Fibroblast of gingiva (primary cell): ENCODE measurements at places on chromosomes 4 and X.

- no peak for DNase-seq
Measured at GRCh38 chr4:2368746-2369437, 49.6 kb downstream of the ZFYVE28 start.

GRCh38 chr4:23769406-23769805, 120.4 kb downstream of the PPARGC1A start:
- DNase-seq: peak; percentile 8

- DNase-seq: peak; percentile 43
Measured at GRCh38 chrX:153726286-153727122, 1.8 kb downstream of the ABCD1 start.

DNA sequence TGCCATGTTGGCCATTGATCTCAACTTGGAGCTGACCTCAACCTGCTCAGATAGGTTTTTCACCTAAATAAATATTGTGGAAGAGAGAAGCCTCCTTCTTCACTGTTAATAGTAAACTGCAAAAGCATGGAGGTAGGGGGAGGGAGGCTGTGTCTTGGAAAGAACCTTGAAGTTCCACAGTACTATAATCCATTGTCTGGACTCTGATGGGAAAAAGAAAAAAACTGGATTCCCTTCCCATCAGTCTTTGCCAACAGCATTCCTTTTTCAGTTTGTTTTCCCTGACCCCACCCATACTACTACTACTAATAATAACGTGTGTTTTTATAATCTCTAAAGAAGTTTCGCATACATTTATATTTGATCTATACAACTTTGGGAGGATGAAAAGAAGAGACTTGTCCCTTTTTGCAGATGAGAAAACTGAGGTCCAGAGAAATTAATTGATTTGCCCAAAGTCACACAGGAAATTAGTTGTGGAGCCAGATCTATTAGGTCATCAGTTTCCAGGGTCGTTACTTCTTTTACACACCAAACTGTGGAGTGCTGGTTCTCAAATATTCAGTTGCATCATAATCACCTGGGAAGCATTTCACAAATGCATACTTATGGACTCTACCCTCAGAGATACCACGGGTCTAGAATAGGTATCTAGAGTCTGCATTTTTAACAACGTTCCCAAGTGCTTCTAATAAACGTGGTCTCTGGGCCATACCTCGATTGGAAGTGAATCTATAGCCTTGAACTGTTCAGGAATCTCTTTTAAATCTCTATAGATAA, 59.1 kb downstream of the LUZP4 start:
- DNase-seq: no peak

GRCh38 chrX:74449322-74449936, 28.1 kb downstream of the SLC16A2 start:
- DNase-seq: no peak

- peak; percentile 54 for DNase-seq
Measured at GRCh38 chr4:100312615-100313350, 122.5 kb upstream of the DDIT4L start.

GRCh38 chr4:73415807-73416238, 11.7 kb downstream of the ALB start:
- DNase-seq: peak; percentile 25

- no peak for DNase-seq
Measured at GRCh38 chr4:1491328-1492141, 85.3 kb upstream of the NKX1-1 start.

- DNase-seq: no peak
Measured at GRCh38 chrX:110414273-110414672, 55.6 kb downstream of the RTL9 start.

- DNase-seq: no peak
Measured at GRCh38 chr4:1874201-1874600, 3.0 kb downstream of the NSD2 start.

- peak; percentile 90 for DNase-seq
Measured at GRCh38 chr4:176587920-176588319, 204.8 kb downstream of the VEGFC start.

GRCh38 chrX:53356186-53356585, 66.3 kb downstream of the SMC1A start:
- DNase-seq: no peak

DNA sequence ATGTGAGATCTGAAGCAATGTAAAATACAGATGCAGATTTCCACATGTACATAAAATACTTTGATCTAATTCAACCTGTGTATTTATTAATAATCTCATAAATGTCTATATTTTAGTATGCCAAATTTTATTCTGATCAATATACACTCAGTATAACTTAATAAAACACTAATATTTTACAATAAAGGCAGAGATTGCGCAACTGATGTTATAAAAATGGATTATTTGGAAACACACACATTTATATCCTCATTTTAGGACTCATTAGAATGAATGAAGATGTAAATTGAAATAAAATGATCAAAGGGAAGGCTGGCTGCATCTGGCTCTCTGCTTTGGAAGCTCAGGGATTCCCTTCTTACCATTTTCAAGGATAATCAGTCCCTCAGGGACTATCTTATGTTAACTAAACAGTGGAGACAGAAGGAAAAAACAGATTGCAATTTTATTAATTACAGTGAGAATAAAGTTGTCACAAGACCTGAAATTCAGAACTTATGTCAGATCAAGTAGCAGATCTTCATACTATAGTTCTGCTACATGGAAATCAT, 900.9 kb upstream of the EPHA5 start:
- DNase-seq: no peak

GRCh38 chrX:33190016-33190415, 21.3 kb downstream of the DMD start:
- no peak for DNase-seq

DNA sequence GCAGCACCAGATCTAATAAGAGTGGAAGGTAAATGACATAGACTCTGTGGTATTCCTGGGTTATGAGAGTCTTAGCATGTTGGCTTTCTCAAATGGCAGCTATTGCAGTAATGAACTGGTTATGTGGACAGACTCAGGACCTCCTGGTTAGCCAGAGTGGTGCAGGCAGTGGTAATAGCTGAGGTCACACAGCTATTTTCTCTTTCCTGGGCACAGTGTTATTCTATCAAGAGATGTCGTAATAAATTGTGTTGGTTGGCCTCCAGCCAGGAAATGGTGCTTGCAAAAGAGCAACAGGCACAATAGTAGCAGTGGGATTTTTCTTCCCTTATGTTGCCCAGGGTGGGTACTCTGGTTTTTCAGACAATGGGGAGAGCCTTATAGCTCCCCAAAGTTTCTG, 279.2 kb upstream of the FGF16 start:
- DNase-seq: no peak

DNA sequence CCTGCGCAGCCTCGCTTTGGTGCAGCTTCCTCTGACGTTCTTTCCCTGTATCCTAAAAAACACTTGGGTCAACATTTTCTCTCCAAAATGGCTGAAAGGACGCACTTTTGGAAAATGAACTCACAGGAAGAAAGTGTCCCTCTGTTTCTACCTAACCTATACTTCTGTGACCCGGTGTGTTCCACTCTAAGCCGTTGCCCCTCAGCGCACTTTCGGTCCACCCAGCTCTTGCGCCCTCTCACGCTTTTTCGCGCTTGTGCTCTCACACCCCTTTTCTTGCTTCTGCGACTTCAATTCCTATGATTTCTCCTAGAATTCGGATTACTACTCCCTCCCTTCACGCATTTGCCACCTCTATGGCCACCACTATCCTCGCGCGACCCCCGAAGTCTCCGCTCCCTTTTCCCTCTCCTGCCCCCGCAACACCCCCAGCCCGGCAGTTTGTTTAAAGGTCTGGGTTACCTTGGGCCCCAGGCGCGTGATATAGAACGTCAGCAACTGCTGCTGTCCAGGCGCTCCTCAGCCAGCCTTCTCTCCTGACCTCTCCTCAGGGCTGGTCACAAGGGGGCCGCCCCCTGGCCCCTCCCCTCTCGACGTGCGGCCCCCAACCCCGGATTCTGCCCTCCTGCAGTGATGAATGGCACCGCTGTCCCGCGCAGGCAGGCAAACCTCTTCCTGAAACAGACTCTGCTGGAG, at the start of gene USP51:
USP51 (minus strand) TSS at position 535 of the 696 bp plus-strand sequence. CDS start 909 bp downstream, outside the sequence.
- DNase-seq: peak; percentile 32

DNA sequence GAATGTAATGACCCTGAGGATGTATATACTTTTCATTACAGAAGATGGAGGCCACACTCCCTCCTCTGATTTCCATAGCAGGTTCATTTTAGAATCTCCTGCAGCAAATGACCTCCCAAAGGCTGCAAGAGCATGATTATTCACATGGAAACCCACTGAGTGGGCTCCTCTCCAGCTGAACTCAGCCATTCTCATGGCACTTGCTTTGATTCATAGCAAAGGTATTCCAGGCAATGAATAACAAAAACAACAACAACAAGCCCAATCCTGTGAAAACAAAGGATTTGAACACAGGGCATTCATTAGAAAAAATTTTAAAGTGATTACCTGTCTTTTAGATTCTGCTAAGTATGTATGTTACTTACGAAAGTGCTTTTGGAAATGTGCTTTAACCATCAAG, 894.0 kb upstream of the FRG1 start:
- no peak for DNase-seq

- DNase-seq: peak; percentile 60
Measured at GRCh38 chr4:8439168-8439567, 1.4 kb downstream of the ACOX3 start.

DNA sequence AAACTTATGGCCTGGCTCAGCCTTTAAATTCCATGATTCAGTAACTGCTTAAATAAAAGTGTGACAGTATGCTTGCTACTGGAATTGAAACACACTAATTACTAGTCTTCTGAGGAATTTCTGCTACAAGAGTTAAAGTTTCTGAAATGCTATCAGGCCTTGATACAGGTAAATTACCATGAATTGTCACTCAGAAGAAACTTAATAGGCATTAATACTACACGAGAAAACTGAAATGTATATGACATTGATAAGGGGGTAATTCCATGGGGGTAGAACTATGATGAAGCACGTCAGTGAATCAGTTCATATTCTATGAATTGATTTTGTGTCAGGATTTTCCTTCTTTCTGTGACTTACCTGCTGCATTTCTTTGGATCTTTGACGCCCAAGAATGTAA, 3.0 kb upstream of the NPY1R start:
- DNase-seq: no peak

- DNase-seq: no peak
Measured at GRCh38 chrX:7711167-7711566, 131.8 kb upstream of the VCX start.

DNA sequence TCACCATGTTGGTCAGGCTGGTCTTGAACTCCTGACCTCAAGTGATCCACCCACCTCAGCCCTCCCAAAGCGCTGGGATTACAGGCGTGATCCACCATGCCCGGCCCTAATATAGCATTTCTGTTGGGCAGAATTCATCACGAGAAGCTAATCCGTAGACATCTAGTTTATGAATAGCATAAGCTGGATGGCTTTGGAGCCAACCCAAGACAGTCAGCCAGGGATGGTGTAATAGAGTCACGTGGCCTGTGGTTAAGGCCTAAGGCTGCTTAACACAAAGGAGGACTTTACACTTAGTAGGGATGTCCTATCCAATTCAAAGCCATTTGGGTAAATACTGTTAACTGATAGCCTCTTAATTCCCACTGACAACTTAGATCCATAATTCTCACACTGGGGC, 173.6 kb downstream of the RAP1GDS1 start:
- no peak for DNase-seq

GRCh38 chr4:68954126-68954525, 2.5 kb upstream of the UGT2A3 start:
- DNase-seq: no peak

- DNase-seq: no peak
Measured at GRCh38 chr4:54550395-54551171, 107.2 kb upstream of the KIT start.

DNA sequence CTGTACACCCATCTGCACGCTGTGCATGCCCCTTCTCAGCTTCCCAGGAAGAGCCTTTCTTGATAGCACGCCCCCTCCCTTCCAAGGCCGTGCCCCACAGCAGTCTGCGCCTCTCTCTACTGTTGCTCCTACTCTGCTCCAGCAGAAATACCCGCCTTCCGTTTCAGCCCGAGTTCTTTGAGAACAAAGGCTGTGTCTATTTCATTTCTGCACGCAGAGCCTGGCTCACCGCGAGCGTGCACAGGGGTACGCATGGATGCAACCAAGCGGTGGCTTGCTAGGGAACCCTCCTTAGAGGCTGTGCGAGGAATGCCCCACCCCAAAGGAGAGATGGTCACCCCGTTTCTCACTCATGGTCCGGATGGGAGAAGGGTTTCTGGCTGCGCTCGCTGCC, 485 bp downstream of the AADAT start:
- peak; percentile 20 for DNase-seq

DNA sequence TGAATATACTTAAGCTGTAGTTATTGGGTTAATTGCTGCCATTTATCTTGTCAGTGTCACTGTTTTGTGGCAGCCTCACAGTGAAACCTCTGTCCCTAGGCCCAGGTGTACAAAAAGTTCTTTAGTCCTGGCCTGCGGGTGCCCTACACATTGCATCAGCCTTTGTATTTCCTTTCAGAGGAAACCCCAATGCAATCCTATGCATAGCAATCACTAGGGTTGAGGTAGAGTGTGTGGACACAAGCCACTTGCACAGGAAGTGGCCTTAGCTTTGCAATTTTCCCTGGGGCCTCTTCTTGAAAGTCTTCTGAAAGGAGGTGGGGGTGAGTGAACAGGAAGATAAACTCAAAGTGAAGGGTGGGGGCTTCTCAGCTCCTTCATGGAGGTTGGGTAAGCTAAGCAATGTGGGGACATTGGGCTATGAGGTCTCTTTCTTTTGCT, 27.8 kb downstream of the VSIG4 start:
- no peak for DNase-seq

DNA sequence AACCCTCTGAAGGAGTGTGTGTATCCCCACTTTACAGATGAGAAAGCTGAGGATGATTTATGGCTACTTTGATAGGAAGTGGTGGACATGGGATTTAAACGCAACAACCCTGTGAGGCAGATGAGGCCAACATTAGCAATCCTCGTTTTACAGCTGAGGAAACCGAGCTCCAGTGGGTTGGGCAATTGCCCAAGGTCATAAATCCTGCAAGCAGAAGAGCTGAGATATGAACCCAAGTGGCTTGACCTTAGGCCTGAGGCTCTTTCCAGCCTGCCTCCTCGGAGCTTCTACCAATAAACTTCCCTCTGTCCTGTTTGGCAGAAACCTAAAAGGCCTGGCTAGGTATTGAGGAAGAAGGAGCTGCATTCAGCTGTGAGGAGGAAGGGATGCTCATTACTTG, 185.5 kb upstream of the RBPJ start:
- DNase-seq: no peak

- peak; percentile 19 for DNase-seq
Measured at GRCh38 chr4:83961575-83961974, 425.7 kb downstream of the GPAT3 start.

DNA sequence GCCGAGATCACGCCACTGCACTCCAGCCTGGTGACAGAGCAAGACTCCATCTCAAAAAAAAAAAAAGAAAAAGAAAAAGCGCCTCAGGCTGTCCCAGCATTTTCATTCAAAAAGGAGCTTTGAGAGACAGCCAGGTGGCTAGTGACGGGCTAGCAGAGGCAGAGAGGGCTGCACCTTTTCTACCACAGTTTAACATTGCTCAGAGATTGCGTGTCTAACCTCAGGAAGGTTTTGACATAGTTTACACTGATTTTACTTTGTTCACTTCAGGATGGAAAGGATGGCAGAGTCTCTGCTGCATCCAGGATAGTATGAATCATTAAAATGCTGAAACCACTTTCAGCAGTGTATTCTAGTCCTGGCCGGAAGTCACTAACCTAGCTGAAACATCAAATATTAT, 28.1 kb downstream of the ZFP42 start:
- no peak for DNase-seq

GRCh38 chr4:38237139-38237538, 276.9 kb downstream of the PTTG2 start:
- peak; percentile 68 for DNase-seq

- DNase-seq: no peak
Measured at GRCh38 chr4:8557151-8558076, 22.8 kb upstream of the GPR78 start.

- DNase-seq: peak; percentile 92
Measured at GRCh38 chr4:78661921-78662521, 110.5 kb downstream of the ANXA3 start.

- DNase-seq: no peak
Measured at GRCh38 chr4:26812049-26812714, 48.5 kb upstream of the STIM2 start.
